Motor neuron (in vitro differentiated cells): ENCODE measurements at places on chromosomes 4 and X.

- ATAC-seq = no peak
These were observed 9.4 kb downstream of the FAM53A start for GRCh38 chr4:1674682-1675081.

- ATAC-seq = no peak
These were observed 35.9 kb downstream of the MAGEA1 start for GRCh38 chrX:153214934-153215333.

DNA sequence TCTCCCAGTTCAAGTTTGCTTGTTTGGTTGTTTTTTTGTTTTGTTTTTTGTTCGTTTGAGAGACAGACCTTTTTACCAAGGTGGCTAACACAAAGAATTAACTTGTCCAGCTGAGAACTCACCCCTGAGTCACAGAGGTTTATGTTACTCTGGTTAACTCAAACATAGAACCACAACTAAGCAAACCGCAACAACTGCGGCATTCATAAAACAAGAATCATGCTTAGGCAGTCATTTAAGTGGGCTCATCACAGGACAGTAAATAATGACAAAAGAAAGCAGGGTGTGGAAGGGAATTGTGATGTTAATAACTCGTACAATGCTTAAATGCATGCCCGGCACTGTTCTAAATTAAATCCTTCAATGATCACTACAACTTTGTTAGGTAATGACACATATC lies 24.7 kb upstream of the IL13RA1 start:
- no peak for ATAC-seq

DNA sequence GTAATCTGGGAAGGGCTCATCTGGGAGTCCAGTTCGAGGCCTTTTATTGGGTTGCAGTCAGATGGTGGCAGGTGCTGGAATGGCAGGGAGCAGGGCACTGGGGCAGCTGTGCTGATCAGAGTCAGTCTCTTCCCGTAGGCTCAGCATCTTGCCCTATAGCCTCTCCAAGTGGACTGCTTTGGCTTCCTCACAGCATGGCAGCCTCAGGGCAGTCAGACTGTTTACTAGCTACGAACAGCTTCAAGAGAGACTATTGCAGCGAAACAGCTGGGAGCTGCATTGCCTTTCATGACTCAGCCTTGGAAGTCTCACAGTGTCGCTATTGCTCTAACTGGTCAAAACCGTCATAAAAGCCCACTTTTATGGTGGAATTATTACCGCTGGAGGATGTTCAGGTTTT lies 26.8 kb upstream of the DUSP21 start:
- no peak for ATAC-seq
